ENCODE measurements at places on chromosomes 5 and 9. TPM values are rescaled to one million over a fixed set of nuclear protein-coding genes. Genes with fewer than 3 reads are reported as not detected.

DNA sequence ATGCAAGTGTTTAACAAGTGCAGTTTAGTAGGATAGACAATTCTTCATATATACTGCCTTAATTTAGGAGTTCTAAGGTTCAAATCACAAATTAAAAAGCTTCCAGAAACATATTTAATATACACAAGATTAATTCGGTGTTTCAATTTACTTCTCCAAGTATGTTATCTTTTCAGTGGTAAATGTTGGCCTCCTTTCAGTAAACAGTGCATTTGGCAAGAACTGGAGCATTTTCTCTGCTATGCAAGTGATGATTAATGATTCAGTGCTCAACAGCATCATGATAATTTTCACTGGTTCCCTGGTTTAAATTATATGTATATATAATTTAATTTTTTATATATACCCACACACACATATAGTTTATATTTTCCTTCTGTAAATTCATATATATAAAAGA is 541.7 kb downstream of the EFNA5 start:
- H3K27ac ChIP-seq: no peak overlapping the region
- peak; percentile 79 for DNase-seq
- H3K27me3 ChIP-seq: no peaks in the 10 kb centered on the region
- no peaks in the 10 kb centered on the region for H3K4me1 ChIP-seq
- no peak overlapping the region for H3K4me3 ChIP-seq

GRCh38 chr5:80516826-80517225 is 28.9 kb downstream of the FAM151B start:
- no peaks in the 10 kb centered on the region for H3K36me3 ChIP-seq
- H3K27ac ChIP-seq: peak overlapping the region; percentile 19
- peak; percentile 91 for DNase-seq
- H3K4me1 ChIP-seq: no peaks in the 10 kb centered on the region

HTR1A gene
- not detected for total RNA-seq

ZNF346 gene
- total RNA-seq: 11.1 TPM

SELENOP gene
- 11.4 TPM for total RNA-seq
